ENCODE measurements at places on chromosomes 1 and 21. TPM values are rescaled to one million over a fixed set of nuclear protein-coding genes. Genes with fewer than 3 reads are reported as not detected.

The IVL gene
- 1.7 TPM for total RNA-seq

The OR2W3 gene
- total RNA-seq: not detected

The CFHR4 gene
- not detected for total RNA-seq

The OPTC gene
- not detected for total RNA-seq

The RSPO1 gene
- total RNA-seq: 0.25 TPM

The DPT gene
- total RNA-seq: not detected

The SELE gene
- total RNA-seq: not detected

The AGRN gene
- 35.2 TPM for total RNA-seq

The TMEM201 gene
- total RNA-seq: 6.2 TPM

The WNT4 gene
- total RNA-seq: 0.50 TPM

The WDR64 gene
- total RNA-seq: not detected

The L1TD1 gene
- total RNA-seq: 0.12 TPM

The HPCAL4 gene
- total RNA-seq: not detected

The IL20 gene
- total RNA-seq: not detected

The DEPDC1 gene
- 25.7 TPM for total RNA-seq

The AADACL4 gene
- total RNA-seq: not detected

The FALEC gene
- total RNA-seq: 0.25 TPM

The SPRR2D gene
- not detected for total RNA-seq

The CACNA1E gene
- total RNA-seq: not detected
